ENCODE measurements at places on chromosomes 12 and 14. TPM values are rescaled to one million over a fixed set of nuclear protein-coding genes. Genes with fewer than 3 reads are reported as not detected.

The DCN gene
- total RNA-seq: 0.44 TPM

The SIX6 gene
- total RNA-seq: not detected

The TMPRSS12 gene
- not detected for total RNA-seq

The KLRG1 gene
- total RNA-seq: 1.1 TPM

The CARMIL3 gene
- total RNA-seq: 0.05 TPM

The EGLN3 gene
- total RNA-seq: 0.30 TPM

The KRT80 gene
- 1.1 TPM for total RNA-seq

The MAP3K9 gene
- not detected for total RNA-seq

The ACSM4 gene
- not detected for total RNA-seq

The SMOC1 gene
- 0.27 TPM for total RNA-seq

The CLEC2B gene
- total RNA-seq: 64.1 TPM

The HOXC9 gene
- not detected for total RNA-seq

The MAP1LC3B2 gene
- total RNA-seq: 0.44 TPM

The YAF2 gene
- 9.4 TPM for total RNA-seq

The TDRD9 gene
- 1.00 TPM for total RNA-seq

The NRIP2 gene
- total RNA-seq: not detected

The REP15 gene
- 4.7 TPM for total RNA-seq

The IFI27 gene
- total RNA-seq: 3,107 TPM

The GPRC5A gene
- total RNA-seq: 57.3 TPM

The SIX4 gene
- total RNA-seq: 1.00 TPM

The NRL gene
- total RNA-seq: 0.74 TPM

The A2M gene
- total RNA-seq: 45.0 TPM

The CPNE6 gene
- total RNA-seq: not detected

The TAS2R42 gene
- not detected for total RNA-seq

The SYT1 gene
- total RNA-seq: 6.2 TPM

The RNF212B gene
- total RNA-seq: not detected

The SLC39A9 gene
- total RNA-seq: 56.2 TPM

The FBLN5 gene
- 0.15 TPM for total RNA-seq

The C12orf54 gene
- total RNA-seq: not detected

The P3H3 gene
- total RNA-seq: 7.5 TPM

The AMDHD1 gene
- total RNA-seq: not detected

The MYH6 gene
- total RNA-seq: 0.05 TPM

Data from mammary microvascular endothelial cell (primary cell).